Activated CD4-positive, alpha-beta T cell treated with anti-CD3 and anti-CD28 coated beads for 1 hour (primary cell): ENCODE measurements at places on chromosomes 2 and 18.

DNA sequence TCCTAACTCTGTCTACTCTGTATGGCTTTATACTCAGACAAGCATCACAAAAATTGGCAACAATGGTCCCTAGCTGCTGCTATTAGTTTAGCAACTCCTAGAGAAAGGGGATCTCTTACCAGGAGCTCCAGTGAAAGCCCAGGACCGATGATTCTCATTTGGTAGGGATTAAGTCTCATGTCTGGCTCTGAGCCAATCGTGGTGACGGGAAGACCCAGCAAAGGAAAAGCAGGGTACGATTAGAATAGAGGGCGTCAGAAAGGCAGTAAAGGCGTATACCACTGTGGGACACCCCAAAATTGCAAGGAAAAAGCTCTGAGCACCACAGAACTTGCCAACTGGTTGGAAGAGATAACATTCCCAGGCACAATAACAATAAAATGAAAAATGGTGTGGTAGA, 129.5 kb downstream of the MTCL1 start:
- DNase-seq = no peak

GRCh38 chr2:40396124-40396523, 55.8 kb downstream of the SLC8A1 start:
- DNase-seq = no peak

DNA sequence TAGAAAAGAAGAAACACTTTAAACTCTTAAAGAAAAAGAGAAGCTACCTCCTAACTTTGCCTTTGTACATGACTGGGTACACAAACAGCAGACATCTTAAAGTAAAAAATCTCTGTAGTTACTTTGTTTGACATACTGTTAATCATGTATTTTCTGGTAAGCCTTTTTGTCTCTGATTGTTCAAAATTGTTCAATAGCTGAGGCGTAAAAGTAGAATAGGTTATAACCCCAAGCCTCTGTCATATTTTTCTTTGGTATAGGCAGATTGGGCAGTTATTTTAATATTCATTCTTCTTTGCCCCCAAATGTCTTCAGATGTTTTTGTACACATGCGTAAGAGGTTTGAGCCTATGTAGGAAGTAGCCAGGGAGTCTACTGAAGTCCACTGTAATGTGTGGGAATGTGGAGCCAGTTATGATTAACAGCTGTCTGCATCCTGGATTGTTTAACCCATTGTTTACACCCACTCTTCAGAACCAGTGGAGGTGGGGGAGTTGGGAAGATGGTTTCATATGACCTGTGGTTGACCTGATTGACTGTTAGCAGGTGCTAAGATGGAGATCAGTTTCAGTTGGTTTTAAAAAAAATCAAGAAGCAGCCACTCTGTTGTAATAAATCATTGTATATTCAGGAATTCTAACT, 150.5 kb downstream of the TANC1 start:
- no peak for DNase-seq

GRCh38 chr2:29892585-29893259, 28.7 kb downstream of the ALK start:
- no peak for DNase-seq
